Bronchial smooth muscle cell (primary cell): ENCODE measurements at places on chromosomes 3 and 15. TPM values are rescaled to one million over a fixed set of nuclear protein-coding genes. Genes with fewer than 3 reads are reported as not detected.

NDN gene
- total RNA-seq, result 34.1 and 36.9 TPM in 2 replicates

CHRM5 gene
- under 0.01 TPM in 1 of 2 replicates, not detected in the other for total RNA-seq

CCK gene
- total RNA-seq, result 3.9 and 43.5 TPM in 2 replicates

IQCH gene
- total RNA-seq, result 3.5 and 4.8 TPM in 2 replicates

FRMD4B gene
- total RNA-seq, result under 0.01 and 0.16 TPM in 2 replicates
